ENCODE measurements at places on chromosomes 6 and 20.
A peak's percentile ranks its signal among the peaks of the same experiment; 100 is the strongest.

GRCh38 chr6:107832151-107833056 lies 8.3 kb upstream of the SCML4 start:
- DNase-seq: no peak

DNA sequence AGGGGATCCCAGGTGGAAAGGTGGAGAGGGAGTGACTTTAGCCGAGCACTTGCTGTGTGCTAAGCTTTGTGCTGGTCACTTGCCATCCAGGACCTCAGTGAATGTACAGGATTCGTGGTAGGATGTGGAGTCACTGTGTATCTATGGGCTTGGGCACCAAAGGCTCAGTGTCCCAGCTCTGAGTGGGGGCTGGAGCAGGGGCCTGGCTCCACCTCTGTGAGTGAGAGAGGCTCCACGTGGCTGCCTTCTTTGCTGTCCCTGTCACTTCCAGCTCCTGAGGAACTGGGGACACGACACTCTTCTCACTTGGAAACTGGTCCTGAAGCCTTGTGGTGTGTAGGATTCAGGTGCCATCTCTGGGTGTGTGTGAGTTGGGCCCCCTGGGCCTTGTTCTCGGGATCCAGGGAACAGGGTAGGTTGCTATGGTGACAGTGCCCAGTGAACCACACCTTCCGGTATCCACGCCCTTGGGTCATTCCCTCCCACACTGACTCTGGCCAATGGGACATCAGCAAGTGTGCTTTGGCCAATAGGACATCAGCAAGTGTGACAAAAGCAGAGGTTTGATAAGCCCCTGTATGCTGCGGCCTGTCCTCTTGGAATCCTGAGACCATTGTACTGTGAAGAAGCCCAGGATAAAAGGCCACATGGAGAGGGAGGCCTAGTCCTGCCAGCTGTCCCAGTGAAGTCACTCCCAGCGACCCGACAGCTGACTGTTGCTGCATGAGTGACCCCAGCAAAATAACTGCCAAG lies 87.7 kb downstream of the CDH22 start:
- DNase-seq: no peak

DNA sequence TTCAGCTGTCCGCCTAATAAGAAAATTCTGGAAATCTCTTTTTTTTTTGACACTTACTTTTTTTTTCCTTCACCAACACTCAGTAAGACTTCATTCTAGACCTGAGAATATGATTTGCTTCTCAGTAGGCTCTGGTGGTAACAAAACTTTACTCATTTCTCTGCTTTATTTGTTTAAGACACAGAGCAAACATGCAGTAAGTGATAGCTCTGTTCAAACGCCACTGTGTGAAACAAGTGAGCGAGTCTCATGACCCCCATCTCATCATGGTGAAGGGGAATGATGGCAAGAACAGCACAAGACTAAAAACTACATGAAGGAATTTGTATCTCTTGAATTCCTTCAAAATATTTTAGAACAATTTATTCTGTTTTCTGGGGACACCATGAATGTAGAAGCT lies 541.6 kb upstream of the POU3F2 start:
- DNase-seq: no peak

- no peak for DNase-seq
These were observed 158.1 kb upstream of the ZNF184 start for GRCh38 chr6:27630727-27631608.

DNA sequence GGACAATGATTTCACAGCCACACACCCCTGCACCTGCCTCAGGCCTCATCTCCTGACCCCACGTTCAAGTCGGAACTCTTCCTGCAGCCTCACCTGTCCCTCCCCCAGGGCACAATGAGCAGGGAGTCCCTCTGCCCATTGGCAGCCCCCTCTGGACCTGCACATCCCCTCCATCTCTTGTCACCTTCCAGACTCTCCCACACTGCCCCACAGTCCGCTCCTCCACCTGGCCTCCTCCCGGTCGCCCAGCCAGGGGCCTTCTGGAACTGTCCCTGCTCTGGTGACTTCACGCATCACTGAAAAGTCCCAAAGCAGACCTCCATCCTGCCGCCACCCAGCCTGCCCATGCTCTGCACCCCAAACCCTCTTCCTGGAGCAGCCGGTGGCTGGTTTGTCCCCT lies 4.7 kb downstream of the CTSZ start:
- DNase-seq: no peak

DNA sequence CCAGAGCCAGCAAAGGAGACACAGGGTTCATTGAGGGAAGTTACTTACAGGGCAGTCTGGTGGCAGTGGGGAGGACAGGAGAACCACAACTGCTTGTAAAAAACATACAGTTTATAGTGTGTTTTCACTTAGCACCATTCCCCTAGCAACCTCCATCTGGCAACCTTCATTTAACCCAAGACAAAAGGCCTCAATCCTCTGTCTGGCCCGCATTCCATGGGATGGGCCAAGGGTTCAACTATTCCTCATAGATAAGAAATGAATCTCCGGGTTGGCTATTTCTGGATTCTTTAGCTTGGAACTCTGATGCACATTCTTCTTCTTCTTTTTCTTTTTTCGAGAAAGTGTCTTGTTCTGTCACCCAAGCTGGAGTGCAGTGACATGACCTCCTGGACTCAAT lies 26.3 kb upstream of the FYN start:
- DNase-seq: no peak

GRCh38 chr20:62860924-62861691 lies 514 bp downstream of the TCFL5 start:
- no peak for DNase-seq

GRCh38 chr6:85756982-85757381 lies 114.3 kb upstream of the SYNCRIP start:
- DNase-seq: no peak

DNA sequence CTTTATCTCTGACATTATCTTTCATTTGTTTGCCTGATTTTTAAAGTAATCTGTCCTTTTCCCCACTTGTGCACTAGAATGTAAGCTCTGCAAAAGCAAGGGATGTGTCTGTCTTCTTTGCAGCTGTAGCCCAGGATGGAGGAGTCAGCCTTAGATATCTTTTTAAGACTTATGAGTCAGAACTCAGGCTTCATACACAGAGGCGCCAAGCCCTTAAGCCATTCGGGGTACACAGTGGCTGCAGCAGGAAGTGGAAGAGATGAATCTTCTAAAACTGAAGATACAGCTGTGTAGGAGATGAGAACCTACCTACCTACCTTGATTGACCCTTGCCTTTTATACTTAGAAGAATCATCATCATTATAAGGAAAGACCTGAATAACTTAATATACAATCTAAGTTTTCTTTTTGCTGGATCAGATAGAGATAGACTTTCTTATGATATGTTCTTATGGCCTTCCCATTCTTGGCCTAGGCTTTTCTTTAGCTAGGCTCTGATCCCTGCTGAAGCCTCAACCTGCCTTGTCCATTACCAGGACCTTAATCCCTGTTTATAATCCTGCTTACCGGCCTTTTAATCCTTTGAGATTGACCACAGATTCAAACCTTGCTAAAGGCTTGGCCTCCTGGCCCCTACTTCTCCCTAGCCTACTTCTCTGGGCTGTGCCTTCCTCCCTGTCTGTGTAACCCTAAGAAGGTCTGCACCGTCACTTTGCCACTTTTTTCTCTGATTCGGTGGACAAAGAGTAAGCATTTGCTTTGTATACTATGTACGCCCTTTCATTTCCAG lies 304.5 kb downstream of the PRL start:
- peak; percentile 37 for DNase-seq

GRCh38 chr20:12130781-12131180 lies 213.1 kb downstream of the BTBD3 start:
- DNase-seq: no peak

GRCh38 chr6:95365454-95365853 lies 211.9 kb upstream of the MANEA start:
- DNase-seq: no peak

DNA sequence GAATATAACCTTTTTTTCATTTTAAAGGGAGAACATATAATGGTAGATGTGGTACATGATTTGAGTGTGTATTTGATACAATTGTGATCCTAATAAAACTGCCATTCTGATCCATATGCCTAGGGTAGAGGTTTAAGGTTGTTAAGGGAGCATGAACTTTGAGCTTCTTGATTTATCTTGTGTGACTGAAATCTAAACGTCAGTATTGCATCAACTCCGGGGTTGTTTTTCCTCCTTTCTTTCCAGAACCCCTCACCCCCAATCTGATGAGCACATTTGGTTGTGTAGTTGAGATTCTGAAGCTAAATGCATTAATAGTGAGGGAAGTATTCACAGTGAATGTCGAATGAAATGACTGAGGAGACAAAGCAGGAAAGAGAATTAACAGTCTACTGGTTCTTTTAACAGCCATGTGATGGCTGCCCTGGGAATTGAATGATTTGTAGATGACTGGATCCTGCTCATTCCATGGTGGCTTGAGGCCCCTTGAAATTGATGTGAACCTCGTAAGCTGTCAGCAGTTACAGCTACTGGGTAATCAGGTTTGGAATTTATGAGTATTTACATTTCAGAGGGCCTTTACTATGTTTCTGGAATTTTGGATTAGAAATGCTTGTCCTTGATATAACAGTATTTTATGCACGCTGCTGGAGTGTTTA lies 44.8 kb downstream of the FARS2 start:
- DNase-seq: peak; percentile 39

- no peak for DNase-seq
These were observed 111.0 kb downstream of the GJA10 start for GRCh38 chr6:90005048-90005827.

DNA sequence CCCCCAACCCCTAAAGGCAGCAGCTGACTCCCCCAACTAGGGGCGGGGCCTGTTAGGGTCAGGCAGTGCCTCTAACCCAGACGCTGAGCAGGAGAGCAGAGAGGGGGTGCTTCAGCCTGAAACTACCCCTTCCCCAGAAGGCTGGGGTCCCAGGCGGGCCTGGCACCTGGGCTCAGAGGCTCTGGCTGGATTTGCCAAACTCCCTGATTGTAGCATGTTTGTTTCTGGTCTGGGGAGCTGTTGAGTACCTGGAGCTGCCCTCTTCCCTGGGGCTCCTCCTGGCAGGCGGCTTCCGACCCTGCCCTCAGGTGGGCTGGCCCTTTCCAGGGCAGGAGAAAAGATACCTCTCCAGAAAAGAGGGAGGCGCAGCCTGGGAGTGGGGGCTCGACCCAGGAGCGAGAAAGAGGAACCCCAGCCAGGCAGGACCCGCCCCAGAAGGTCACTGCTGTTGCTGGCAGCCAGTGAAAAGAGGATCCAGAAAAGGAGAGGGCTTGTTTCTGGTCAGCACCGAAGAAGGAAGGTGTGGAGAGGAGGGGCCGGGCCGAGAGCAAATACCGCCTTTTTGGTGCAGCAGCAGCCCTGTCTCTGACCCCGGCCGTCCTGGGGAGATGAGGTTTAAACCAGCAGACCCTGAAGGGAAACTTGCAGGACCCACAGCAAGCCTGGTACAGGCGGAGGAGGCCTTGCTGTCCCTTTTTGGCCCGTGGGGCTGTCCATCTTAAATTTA lies 810 bp upstream of the ABHD16B start:
- DNase-seq: no peak

- no peak for DNase-seq
These were observed 38.6 kb upstream of the SENP6 start for GRCh38 chr6:75563032-75563431.

- DNase-seq: no peak
These were observed 69.7 kb downstream of the PSMB1 start for GRCh38 chr6:170483413-170483812.

- DNase-seq: no peak
These were observed 335.8 kb downstream of the CDKAL1 start for GRCh38 chr6:20870021-20870420.

DNA sequence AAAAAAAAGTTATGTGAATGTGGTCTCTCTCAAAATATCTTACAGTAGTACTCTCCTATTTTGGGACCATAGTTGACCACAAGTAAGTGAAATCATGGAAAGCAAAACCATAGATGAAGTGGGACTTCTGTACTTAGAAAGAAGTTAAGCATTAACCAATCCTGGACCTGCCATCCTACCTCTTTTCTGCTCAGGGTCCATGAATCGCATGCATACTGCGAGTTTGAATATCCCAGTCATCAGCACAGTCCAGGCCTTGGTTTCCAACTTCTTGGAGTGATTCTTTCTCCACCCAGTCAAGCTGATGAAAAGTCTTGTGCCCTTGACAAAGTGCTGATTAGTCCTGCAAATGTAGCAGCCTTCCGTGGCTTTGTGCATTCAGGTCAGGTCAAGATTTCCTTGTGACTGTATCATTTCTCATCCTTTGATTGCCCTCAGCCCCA lies 46.0 kb downstream of the RNF217 start:
- DNase-seq: no peak

DNA sequence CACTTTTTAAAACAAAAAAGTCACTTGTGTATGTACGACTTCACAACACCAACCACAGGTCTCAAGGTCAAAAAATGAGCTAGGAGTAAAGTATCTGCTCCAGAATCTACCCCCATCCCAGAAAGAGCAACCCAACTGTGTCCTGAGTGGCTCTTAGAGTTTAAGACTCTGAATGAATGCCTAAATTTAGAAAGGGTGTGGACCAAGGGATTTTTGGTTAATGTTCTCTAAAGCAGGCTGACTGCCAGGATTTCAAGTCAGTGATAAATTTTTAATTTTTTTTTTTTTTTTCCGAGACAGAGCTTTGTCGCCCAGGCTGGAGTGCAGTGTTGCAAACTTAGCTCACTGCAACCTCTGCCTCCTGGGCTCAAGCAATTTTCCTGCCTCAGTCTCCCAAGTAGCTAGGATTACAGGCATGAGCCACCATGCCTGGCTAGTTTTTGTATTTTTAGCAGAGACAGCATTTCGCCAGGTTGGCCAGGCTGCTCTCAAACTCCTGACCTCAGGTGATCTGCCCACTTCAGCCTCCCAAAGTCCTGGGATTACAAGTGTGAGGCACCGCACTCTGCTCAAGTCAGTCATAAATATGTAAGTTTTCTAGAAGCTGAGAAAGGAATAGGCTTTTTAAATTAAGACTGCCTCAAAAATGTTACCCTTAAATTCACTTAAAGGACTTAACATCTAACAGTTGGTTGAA lies 20.2 kb downstream of the STAU1 start:
- DNase-seq: no peak

GRCh38 chr6:106161311-106161874 lies 75.3 kb downstream of the PRDM1 start:
- no peak for DNase-seq

Measured in skeletal muscle cell (primary cell).